ENCODE measurements at places on chromosomes 2 and 18.

- DNase-seq: no peak
Observed at GRCh38 chr18:35043207-35043606, 2.0 kb downstream of the MAPRE2 start.

DNA sequence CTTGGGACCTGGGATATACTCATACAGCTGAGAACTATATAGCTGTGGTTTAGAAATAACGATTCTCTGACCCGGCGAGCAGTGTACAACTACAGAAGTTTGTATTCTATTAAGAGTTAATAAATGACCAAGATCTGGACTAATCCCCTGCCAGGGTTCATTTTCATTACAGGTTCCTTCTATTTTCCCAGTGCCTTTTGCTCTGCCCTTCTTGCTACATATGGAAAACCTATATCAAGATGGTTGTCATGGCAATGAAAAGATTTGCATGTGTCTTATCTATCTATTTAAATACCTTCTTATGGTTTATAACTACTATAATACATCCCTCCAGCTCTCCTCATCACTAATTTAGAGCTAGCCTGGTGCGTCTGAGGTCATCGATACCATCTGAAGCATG is 965.2 kb downstream of the BCL11A start:
- DNase-seq: no peak

- no peak for DNase-seq
Observed at GRCh38 chr2:39981883-39982311, 202.8 kb upstream of the THUMPD2 start.

- DNase-seq: no peak
Observed at GRCh38 chr2:231190531-231191197, 7.8 kb upstream of the ARMC9 start.

GRCh38 chr18:44067186-44067585 is 613.5 kb upstream of the SETBP1 start:
- DNase-seq: no peak

- DNase-seq: no peak
Observed at GRCh38 chr2:74077636-74078035, 70.1 kb downstream of the BOLA3 start.

GRCh38 chr2:9144617-9145016 is 62.0 kb upstream of the ASAP2 start:
- no peak for DNase-seq

Data from cortex of kidney (tissue), 1 donor.